CD4-positive, alpha-beta T cell (primary cell): ENCODE measurements at places on chromosomes 1 and 21.

DNA sequence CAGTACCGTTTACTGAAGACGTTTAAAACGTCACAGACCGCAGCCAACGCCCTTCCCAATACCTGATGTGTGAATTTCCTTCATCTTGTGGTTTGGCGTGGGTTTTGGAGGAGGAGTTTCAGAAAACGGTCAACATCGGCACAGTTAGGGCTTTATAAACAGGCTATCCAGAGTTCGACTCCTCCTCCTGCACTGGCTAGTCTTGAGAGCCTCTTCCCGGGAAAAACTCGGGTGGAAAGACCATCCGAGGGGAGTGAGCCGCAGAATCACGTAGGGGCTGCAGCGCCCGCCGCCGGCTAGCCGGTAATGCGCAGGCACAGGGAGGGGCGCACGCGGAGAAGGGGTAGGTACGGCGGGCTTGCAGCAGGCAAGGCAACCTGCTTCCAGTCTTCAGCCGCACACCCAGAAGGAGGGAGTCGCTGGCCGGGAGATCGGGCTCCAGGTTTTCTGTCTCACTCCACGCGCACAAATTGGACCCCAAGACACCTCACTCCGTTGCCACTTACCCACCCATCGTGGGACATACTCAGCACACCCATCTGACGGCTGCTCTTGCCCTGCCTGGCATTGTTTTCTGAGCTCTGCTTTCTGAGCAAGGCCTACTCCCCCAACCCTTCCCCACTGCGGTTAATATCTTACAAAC lies 25.4 kb downstream of the SLC19A2 start:
- H3K36me3 ChIP-seq = no peaks in the 10 kb centered on the region
- DNase-seq = peak; percentile 7
- H3K4me1 ChIP-seq = peaks cover 5% of the 10 kb centered on the region
- no peaks in the 10 kb centered on the region for H3K27me3 ChIP-seq

DNA sequence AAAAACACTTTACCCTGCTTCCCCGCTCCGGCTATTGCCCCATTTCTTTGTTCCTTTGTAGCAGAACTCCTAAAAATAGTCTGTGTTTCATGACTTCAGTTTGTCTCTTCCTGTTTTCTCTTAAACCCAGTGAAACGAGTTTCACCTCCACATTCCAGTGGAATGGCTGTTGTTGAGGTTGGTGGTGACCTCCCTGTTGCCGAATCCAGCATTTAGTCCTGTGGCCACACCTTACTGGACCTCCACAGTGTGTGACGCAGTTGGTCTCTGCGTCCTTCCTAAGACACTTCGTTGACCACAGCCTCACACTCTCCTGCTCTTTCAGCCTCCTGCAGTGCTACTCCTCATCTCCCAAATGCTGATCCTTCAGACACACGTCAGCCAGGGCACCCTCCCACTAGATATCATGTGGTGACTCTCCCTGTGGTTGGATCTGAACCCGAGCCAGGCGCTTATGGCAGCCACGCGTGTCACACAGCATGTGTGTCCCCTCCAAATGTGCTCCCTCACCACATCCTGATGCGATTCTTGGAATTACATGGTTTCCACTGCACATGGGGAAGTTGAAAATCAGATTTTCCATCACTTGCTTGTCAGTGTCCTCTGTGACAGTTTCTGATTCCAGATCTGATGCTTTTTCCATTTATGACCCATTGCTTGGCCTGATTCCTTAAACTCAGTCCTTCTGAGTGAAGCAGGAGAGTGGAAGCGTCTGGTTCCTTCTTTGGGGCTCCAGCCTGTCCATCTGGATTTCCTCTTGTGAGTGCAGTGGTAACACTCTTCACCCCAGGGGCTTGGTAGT lies 99.1 kb upstream of the ARTN start:
- H3K36me3 ChIP-seq = peaks cover 12% of the 10 kb centered on the region
- no peak overlapping the region for H3K4me3 ChIP-seq
- no peak for DNase-seq
- no peak overlapping the region for H3K27ac ChIP-seq
- H3K27me3 ChIP-seq = no peaks in the 10 kb centered on the region

DNA sequence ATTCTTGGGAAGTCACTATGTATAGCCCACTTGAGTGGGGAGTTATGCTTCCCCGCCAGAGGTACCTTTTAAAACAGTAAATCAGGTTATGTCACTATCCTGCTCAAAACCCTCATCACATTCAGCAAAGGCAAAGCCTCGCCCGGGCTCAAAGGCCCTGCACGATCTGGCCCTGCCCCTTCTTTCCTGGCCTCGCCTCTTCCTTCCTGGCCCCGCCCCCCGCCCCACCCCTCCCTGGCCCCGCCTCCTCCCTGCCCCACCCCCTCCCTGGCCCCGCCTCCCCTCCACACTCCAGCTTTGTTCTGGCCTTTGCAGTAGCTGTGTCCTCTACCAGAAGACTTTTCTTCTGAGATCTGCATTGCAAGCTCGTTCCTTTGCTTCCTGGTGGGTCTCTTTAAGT lies 6.6 kb downstream of the LDLRAD2 start:
- H3K36me3 ChIP-seq = no peaks in the 10 kb centered on the region
- DNase-seq = peak; percentile 28
- peaks cover 3% of the 10 kb centered on the region for H3K27me3 ChIP-seq
- no peak overlapping the region for H3K27ac ChIP-seq
- no peak overlapping the region for H3K4me3 ChIP-seq

- no peaks in the 10 kb centered on the region for H3K36me3 ChIP-seq
- no peak overlapping the region for H3K27ac ChIP-seq
- H3K4me1 ChIP-seq = no peaks in the 10 kb centered on the region
- no peaks in the 10 kb centered on the region for H3K27me3 ChIP-seq
- DNase-seq = no peak
- H3K4me3 ChIP-seq = no peak overlapping the region
Measured at GRCh38 chr1:93625582-93626327, 55.9 kb downstream of the BCAR3 start.

DNA sequence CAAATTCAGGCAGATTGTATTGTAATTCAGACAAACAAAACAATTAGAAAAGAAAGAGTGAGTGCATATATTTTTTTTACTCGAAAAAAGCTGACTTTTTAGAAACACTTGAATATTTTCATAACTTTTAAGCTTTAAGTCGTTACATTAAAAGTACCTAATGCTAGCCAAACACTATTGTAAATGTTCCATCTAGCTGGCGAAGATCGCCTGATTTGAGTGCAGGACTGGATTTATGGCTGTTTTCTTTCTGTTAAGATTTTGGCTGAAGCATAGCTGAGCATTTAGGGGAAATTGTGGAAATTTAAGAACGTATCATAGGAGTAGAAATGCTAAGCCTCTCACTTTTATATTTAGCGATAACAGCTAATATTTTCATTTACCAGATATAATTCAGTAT lies 24.6 kb downstream of the LRRC7 start:
- H3K27ac ChIP-seq = no peak overlapping the region
- H3K4me1 ChIP-seq = no peaks in the 10 kb centered on the region
- H3K27me3 ChIP-seq = no peaks in the 10 kb centered on the region
- no peak overlapping the region for H3K4me3 ChIP-seq
- H3K36me3 ChIP-seq = no peaks in the 10 kb centered on the region
- DNase-seq = no peak

- H3K27ac ChIP-seq = no peak overlapping the region
- no peak overlapping the region for H3K4me3 ChIP-seq
- peaks cover 3% of the 10 kb centered on the region for H3K27me3 ChIP-seq
- no peaks in the 10 kb centered on the region for H3K36me3 ChIP-seq
- H3K4me1 ChIP-seq = peaks cover 3% of the 10 kb centered on the region
- no peak for DNase-seq
Measured at GRCh38 chr21:43290421-43291346, 121.9 kb downstream of the CRYAA start.

DNA sequence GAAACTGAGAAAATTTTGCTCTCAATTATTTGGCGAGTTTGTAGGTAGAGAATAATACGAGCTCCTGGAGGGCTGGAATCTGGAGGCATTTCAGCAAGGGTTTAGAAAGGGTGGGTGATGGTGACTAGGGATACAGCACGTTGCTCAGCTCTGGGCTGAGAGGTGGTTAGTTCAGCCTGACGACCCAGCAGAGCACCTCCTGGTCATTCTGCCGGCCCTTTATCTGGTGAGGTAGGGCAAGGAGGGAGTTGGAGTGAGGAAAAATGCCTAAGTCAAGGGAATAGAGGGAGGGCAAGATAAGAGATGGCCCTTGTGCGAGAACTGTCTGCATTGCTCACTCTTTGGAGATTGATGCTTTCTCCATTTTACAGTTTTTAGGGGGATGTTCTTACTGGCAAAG lies 19.1 kb downstream of the GALNT2 start:
- H3K4me3 ChIP-seq = no peak overlapping the region
- peaks cover 15% of the 10 kb centered on the region for H3K4me1 ChIP-seq
- no peaks in the 10 kb centered on the region for H3K36me3 ChIP-seq

DNA sequence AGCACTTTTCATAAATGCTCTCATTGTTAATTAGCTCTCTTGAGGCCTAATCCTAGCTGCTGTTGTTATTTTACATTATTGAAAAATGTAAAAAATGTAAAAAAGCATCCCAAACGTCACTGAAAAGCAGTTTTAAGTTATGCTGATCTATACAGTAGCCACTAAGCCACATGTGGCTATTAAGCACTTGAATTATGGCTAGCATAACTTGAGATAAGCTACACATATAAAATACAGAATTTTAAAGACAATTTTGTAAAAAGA lies 18.4 kb upstream of the DNASE2B start:
- H3K27me3 ChIP-seq = no peaks in the 10 kb centered on the region
- DNase-seq = no peak
- H3K4me3 ChIP-seq = no peak overlapping the region
- H3K4me1 ChIP-seq = no peaks in the 10 kb centered on the region

DNA sequence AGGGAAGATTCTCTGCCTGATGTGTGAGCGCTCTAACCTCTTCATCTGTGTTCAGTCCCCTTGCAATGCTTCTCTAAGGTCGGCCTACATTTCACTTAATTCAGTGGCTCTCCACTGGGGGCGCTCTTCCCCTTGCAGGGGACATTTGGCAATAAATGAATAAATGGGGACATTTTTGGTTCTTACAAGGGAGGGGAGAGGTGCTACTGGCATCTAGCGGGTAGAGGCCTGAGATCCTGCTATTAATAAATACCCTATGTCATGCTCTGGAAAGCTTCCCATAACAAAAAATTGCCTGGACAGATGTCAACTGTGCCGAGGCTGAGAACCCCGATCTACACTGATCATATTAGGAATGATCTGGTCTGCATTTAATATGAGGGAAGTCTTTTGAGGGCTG lies 25.9 kb upstream of the DNAJC11 start:
- no peak overlapping the region for H3K4me3 ChIP-seq
- DNase-seq = peak; percentile 50
- no peaks in the 10 kb centered on the region for H3K4me1 ChIP-seq
- no peaks in the 10 kb centered on the region for H3K36me3 ChIP-seq
- H3K27ac ChIP-seq = no peak overlapping the region

GRCh38 chr21:14303731-14304488 lies 79.0 kb downstream of the HSPA13 start:
- no peak for DNase-seq
- H3K36me3 ChIP-seq = no peaks in the 10 kb centered on the region
- H3K4me3 ChIP-seq = no peak overlapping the region
- no peaks in the 10 kb centered on the region for H3K27me3 ChIP-seq
- no peaks in the 10 kb centered on the region for H3K4me1 ChIP-seq

GRCh38 chr21:29340228-29340627 lies 41.5 kb downstream of the BACH1 start:
- H3K27ac ChIP-seq = no peak overlapping the region
- DNase-seq = no peak
- H3K4me1 ChIP-seq = peaks cover 4% of the 10 kb centered on the region
- H3K27me3 ChIP-seq = no peaks in the 10 kb centered on the region
- peaks cover 4% of the 10 kb centered on the region for H3K36me3 ChIP-seq

DNA sequence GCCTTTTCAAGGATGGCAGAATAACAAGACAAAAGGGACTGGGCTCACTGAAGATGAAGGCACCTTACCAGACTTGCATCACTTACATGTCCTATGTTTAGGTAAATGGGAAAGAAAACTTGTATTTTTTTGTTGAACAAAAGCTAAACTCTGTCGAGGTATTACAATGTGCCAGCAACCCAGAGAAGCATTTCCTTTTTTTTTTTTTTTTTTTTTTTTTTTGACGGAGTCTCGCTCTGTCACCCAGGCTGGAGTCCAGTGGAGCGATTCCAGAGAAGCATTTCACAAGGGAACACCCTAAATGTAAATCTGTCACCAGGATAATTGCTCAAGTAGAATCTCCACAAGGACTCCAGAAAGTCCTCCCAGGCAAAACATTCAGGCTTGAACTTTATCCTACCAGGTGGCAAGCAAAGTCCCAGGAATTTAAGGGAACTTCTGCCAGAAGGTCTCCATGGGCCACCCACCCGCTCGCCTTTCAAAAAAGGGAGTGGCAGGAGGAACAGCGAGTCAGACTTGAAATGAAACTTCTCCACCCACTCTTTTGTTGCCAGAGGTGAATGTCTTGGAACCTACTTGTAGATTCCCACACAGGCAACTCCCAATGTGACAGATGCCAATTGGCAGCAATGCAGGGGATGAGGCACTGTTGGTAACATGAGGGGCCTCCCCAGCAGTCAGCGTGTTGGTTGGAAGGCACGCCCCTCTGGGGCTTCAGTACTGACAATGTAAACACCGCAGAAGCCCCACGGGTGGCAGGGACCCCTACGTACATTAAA lies 125.0 kb downstream of the TIAM1 start:
- no peaks in the 10 kb centered on the region for H3K27me3 ChIP-seq
- no peaks in the 10 kb centered on the region for H3K4me1 ChIP-seq
- no peak for DNase-seq

DNA sequence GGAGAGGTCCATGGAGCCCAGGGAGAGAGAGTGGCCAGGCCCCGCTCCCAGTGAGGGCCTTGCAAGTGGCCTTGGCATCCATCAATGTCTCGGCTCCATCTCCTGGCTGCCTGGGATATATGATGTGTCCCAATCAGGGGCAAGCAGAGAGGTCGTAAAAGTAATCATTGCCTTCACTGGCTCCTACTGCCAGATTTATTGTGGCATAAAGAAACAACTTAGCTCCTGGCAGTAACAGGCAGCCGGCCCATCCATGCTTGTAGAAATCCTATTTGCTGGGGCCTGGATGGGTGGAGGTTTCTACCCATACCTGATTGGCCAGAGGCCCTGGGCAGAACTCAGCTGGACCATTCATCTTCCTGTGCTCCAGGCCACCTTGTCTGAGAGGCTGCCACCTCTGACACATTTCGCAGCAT lies 272.6 kb downstream of the MATN1 start:
- peaks cover 3% of the 10 kb centered on the region for H3K27me3 ChIP-seq
- no peak overlapping the region for H3K27ac ChIP-seq
- no peak for DNase-seq
- H3K36me3 ChIP-seq = no peaks in the 10 kb centered on the region

GRCh38 chr1:205245096-205245495 lies 17.4 kb downstream of the TMCC2 start:
- no peak overlapping the region for H3K27ac ChIP-seq
- no peak overlapping the region for H3K4me3 ChIP-seq
- H3K4me1 ChIP-seq = no peaks in the 10 kb centered on the region
- no peaks in the 10 kb centered on the region for H3K27me3 ChIP-seq
- no peaks in the 10 kb centered on the region for H3K36me3 ChIP-seq

DNA sequence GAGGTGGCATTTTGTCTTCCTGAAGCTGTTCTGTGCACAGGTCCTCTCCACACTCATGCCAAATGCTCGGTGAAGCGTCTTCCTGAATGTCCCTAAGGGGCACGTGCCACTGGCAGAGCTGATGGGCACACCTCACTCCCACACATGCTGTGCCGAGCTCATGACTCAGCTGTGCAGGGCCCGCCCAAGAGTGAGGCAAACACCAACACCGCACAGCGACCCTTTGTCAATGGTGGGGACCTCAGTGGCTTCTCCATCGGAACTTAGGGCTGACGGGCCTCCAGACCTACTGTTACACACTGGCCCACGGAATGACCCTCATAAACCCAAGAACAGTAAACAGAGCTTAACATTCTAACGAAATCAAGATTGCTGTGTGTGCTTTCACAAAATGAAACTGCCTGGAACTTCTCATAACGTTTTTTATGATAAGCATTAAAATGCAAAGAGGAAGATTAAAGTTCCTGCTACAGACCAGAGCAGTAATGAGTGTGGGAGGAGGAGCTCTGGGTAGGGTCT lies 89.3 kb downstream of the SIM2 start:
- H3K36me3 ChIP-seq = no peaks in the 10 kb centered on the region
- H3K4me1 ChIP-seq = no peaks in the 10 kb centered on the region
- H3K27ac ChIP-seq = no peak overlapping the region
- no peaks in the 10 kb centered on the region for H3K27me3 ChIP-seq
